Left hindlimb (tissue), 1 donor: ENCODE measurements at places on chromosomes 3 and 15.

DNA sequence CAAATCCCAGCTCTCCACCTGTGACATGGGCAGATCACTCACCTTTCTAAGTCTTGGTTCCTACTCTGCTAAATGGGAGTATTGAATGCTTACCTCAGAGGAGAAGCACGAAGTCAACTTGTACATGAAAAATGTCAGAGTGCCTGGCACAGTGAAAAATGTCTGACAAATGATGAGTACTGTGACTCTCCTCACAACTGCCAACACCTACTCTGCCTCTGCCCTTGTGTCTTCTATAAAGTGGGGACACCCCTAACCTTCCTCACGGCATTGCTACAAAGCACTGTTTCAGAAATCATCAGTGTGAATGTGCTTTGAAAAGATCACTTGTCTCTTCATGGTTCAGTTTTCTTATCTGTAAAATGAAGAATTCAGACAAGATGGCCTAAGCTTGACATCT is 940 bp upstream of the CCR1 start:
- no peak for DNase-seq

DNA sequence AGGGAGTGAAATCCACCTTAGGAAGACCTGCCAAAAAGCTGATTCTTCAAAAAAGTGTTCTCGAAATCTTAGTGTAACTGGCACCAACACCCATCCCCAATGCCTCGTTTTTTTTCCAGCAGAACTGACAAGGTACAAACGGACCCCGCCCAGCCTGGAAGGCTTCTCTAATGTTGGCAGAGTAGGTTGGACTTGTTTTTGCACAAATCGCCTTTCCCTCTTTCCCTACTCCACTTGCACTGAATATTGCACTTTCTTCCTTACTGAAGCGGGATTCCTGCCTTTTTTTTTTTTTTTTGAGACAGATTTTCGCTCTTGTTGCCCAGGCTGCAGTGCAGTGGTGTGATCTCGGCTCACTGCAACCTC is 544 bp upstream of the TIMMDC1 start:
- DNase-seq: peak; percentile 33

GRCh38 chr3:72174040-72174439 is 389.1 kb upstream of the PROK2 start:
- DNase-seq: no peak

- DNase-seq: peak; percentile 26
Observed at GRCh38 chr3:161794551-161794950, 297.9 kb downstream of the OTOL1 start.

DNA sequence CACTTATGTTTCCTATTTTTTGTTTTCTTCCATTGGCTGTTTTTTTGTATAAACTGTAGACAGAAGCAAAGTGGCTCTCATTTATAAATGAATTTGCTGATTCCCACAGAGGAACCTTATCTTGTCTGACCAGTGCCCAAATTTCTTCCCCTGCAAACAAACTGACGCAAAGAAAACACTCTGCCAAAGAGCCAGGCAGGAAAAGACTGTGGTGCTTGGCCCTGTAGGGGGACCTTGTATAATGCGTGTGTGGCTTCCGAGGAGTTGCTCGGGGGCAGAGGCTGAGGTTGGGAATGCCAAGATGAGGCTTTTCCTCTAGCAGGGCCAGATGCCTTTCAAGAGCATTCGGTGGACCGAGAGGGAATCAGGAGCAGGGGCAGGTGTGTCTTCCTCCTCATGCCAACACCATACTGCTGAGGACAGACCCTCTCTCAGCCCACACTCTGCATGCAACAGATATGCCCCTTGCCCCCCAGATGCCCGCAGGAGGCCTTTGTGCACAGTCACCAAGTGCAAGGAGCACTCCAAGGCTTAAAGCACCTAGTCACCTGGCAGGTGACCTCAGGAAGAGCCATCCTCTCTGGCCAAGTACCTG is 104.3 kb upstream of the ABHD17C start:
- DNase-seq: no peak

DNA sequence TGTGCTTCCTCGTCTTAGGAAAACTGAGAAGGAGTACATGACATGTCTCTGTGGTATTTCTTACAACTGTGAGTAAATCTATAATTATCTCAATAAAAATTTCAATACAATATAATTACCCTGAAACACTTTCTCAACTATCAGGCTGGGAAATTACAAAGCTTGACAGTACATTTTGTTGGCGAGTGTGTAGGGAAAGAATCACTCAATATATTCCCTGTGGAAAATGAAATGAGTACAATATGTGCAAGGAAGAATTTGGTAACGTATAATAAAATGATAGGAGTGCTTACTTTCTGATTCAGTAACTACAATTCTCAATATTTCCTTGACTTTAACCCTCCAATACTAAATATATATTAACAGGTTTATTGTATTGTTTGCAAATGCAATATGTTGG is 818.2 kb upstream of the CADM2 start:
- DNase-seq: no peak

GRCh38 chr15:53580366-53580765 is 179.1 kb downstream of the WDR72 start:
- no peak for DNase-seq

DNA sequence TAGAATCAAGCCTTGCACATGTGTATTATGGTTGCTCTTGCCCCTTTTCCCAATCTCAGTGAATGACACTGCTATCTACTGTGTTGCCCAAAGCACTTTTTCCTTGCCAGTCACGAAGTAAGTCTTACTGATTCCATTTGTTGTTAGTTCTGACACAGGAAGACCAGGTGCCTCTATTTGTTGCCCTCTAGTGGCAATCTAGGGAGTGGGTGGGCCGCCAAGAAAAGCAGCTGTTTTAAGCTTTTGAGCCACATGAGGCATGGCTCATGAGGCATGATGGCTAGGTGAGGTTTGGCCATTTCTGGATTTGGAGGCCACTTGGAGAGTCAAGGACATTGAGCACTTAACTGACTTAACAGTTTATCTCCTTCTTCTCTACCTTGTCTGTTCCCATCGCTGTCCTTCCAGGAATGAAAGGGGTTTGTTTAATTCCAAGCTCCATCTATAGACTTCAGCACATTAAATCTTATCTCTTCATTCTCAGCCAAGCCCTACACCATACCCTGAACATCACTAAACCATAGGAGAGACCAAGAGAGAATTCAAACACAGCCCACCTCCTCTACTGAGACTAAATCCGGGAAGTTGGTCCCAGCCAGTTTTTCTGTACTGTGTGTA is 103.1 kb downstream of the HCN4 start:
- peak; percentile 52 for DNase-seq

- DNase-seq: no peak
Observed at GRCh38 chr3:135805752-135806151, 159.8 kb upstream of the PPP2R3A start.

- no peak for DNase-seq
Observed at GRCh38 chr15:80173022-80173759, 20.4 kb downstream of the FAH start.

GRCh38 chr15:81133782-81134461 is at the start of gene CFAP161:
CFAP161 (plus strand) TSS chr15:81134270; CDS start chr15:81134330, 60 bp downstream.
- DNase-seq: peak; percentile 89

DNA sequence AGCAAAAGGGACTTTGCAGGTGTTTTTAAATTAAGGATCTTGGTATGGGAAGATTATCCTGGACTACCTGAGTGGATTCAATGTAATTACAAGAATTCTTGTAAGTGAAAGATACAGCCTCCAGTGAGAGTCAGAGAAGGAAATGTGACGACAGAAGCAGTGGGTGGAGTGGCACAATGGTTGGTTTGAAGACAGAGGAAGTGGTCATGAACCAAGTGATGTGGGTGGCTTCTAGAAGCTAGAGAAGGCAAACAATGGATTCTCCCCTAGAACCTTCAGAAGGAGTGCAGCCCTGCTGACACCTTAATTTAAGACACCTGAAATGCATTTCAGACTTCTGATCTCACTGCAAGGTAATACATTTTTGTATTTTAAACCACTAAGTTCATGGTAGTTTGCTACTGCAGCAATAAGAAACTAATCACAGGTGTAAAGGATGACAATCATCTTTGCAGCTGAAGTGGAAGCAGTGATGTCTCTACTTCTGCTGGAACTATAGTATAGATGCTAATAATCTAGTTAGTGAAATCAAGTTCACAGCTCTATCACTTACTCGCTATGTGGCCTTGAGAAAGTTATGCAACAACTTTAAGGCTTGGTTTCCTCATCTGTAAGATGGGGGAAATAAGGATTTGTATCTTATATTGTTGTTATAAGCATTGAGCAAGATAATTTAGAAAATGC is 403.4 kb upstream of the SUCLG2 start:
- DNase-seq: no peak

GRCh38 chr3:40044487-40044886 is 235.1 kb downstream of the MYRIP start:
- DNase-seq: no peak

GRCh38 chr3:127662001-127662469 is 10.7 kb upstream of the ABTB1 start:
- DNase-seq: no peak

DNA sequence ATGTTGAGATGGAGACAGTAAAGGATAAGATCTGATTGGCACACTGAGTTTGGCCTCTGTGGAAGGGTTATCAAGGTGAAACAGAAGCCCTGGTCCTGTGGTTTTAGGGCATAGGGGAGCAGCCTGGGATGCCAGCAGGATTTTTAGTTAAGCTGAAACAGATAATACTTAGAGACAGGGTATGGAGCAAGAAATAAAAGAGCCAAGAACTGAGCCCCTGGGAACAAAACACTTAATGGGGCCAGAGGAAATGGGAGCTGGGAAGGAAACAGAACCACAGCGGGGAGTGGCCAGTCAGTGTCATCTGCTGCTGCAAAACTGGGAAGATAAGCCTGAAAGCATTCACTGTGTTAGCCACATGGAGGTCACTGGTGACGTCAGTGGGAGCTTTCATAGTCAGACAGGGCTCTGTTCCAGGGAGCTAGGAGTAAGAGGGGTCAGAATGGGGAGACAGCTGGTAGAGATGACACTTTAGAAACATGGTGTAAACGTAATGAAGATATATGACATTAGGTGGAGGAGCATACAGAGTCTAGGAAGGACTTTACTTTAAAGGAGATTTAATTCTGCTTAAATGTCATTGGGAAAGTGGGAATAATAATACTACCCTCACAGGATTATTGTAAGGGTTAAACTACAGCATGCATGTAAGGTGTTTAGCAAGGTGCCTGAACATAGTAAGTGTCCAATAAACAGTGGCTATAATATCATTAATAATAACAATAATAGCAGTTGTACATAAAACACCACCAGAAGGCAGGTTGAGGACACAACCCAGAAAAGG is 172.7 kb upstream of the CTNNB1 start:
- peak; percentile 48 for DNase-seq

DNA sequence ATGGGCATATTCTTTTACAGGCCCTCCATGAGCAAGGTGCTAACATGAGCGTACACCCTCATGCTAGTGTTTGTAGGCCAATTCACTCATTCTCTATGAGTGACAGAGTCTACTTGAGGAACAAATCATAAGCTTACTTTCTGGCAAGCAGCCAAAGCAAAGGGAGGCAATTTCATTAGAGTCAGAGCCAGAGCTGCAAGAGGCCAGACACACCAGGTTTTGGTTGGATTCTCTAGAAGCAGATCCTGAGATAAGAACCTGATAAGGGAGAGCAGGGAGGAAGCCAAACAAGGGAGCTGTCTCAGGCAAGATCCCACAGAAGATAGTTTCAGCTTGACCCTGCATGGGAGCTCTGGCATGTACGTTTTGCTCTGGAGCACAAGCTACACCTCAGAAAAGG is 214.1 kb upstream of the CTNNB1 start:
- no peak for DNase-seq

DNA sequence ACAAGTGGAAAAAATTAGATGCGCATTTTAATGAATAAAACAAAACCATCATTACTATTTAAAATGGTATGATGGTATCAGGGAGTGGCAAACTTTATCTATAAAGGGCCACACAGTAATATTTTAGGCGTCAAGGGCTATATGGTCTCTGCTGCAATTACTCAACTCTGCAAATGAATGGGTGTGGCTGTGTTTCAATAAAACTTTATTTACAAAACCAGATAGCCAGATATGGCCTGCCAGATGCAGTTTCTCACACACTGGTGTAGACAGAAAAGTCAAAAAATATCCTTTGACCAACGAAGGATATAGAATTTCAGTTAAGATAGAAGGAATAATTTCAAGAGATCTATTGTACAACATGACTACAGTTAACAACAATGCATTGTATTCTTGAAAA is 83.8 kb downstream of the CLASP2 start:
- no peak for DNase-seq

DNA sequence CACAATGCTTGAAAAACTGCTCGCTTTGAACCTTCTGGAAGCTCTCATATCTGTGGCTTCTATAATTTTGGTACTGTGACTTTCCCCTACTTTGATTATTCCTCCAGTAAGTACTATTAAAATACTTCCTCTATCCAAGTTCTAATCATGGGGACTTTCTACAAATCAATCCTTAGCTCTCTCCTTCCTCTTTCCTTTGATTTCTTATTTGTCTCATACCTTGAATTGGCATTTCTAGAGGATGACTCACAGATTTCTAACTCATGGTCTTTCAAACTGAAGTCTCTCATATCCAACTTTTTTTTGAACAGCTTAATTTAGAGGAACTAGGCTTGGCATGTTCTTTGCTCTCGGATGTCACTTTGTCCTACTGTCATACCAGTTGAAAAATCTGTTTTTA is 241.8 kb downstream of the TBC1D5 start:
- no peak for DNase-seq

GRCh38 chr3:186444974-186445373 is 82.9 kb upstream of the DGKG start:
- no peak for DNase-seq

GRCh38 chr15:100801256-100801900 is 78.3 kb upstream of the ALDH1A3 start:
- DNase-seq: no peak

DNA sequence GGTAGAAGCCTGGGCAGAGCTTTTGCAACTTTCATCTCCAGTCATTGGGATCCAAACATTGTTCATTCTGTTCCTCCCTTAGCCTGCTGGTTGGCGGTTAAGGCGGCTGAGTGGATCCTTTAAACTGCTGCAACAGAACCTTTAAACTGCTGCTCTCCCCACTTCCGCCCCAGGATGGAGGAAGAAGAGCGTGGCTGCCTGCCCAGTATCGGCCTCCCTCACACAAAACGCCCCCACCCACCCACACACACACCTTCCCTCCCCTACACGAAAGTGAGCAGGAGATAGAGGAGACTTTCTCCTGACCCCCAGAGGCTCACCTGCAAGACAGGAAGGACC is 460 bp upstream of the ZMAT3 start:
- peak; percentile 48 for DNase-seq

DNA sequence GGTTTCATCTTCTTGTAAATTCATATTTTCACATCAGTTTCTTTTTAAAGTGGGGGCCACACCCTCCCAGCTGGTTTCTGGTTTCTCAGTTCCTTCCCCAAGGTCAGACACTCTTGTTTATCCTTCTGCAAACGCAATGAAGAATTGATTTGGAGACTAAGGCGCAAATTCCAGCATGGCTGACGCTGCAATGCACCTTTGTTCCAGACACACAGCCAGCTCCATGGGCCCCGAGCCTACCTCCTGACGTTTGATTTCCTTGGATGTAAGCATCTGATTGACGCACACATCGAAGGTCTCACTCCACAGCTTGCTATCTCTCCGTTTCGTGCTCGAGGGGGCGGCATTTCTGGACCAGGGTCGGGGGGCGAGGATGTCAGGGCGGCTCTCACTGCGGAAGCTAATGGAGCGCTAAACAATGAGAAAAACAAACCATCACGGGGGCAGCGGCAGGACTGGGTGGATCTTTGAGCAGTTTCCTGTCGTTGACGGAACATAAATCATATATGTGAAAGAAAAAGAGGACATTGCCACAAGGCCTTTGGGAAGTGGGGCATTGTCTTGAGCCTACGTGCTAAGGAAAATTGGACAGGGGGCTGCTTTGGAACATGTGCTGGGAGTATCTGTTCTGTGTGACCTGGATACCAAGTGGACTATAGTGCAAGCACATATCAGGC is 46.9 kb downstream of the ARHGEF3 start:
- no peak for DNase-seq

GRCh38 chr3:138935863-138936740 is 10.8 kb downstream of the FOXL2 start:
- DNase-seq: peak; percentile 73
